ENCODE measurements at places on chromosomes 12 and 14.
A peak's percentile ranks its signal among the peaks of the same experiment; 100 is the strongest.

DNA sequence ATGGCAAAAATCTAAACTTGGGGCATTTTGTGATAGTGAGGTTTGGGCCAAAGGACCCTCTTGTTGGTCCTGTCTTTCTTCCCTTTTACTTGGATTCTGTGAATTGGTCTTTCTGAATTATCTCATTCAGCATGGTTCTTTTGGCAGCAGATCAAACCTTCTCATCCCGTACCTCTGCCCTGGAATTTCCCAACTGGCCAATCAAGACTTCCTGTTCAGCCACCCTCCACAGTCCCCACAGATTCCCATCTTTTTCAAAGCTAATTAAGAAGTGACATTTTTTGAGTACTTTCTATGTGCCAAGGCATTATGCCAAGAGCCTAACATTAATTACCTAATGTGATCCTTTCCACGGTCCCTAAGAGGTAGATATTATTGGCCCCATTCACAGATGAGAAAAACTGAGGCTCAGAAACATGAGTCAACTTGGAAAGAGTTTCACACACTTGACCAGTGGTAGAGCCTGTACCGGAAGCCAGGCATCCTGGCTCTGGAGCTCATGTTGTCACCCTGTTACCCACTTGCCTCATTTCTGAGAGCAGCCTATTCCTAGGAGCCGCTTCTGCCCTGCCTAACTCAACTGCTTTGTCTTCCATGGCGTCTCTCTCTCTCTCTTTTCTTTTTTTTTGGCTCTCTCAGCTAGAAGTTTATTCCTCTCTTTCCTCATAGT is 135.9 kb downstream of the C12orf75 start:
- no peak for DNase-seq

GRCh38 chr12:65430571-65431306 is 152.3 kb downstream of the MSRB3 start:
- no peak for DNase-seq

- no peak for DNase-seq
These were observed 84.9 kb downstream of the PHETA1 start for GRCh38 chr12:111283966-111284365.

- no peak for DNase-seq
These were observed 6.4 kb upstream of the MRPL42 start for GRCh38 chr12:93460902-93461301.

DNA sequence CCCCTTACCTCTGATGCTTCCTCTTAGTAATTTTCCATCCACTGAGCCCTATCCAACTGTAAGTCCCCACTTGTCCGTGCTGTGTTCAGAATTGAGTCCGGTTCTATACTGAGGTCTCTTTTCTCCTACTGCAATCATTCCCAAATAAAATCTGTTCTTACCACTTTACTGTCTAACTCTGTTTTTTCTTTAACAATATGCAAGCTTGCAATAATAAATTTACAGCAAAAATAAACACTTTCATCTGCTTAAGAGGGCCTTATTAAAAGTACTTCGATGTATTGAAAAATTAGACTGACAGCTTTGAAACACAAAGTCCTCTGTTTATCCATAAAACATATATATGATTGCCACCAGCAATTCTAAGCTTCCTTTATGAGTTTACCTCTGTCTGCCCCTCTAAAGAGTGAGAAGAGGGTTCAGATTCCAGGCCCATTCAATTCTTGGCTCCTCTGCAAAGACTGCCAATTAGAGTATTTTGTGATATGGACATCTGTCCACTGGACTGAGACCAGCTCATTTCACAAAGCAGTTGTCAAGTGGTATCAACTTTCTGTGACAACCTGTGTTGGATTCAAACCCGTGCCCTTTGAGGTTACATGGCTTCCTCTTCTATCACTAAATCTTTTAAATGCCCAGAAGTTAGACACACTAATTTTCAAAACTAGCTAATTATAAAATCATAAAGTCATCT is 39.9 kb upstream of the G2E3 start:
- no peak for DNase-seq

GRCh38 chr12:104520242-104520900 is 63.6 kb downstream of the CHST11 start:
- DNase-seq, result no peak

DNA sequence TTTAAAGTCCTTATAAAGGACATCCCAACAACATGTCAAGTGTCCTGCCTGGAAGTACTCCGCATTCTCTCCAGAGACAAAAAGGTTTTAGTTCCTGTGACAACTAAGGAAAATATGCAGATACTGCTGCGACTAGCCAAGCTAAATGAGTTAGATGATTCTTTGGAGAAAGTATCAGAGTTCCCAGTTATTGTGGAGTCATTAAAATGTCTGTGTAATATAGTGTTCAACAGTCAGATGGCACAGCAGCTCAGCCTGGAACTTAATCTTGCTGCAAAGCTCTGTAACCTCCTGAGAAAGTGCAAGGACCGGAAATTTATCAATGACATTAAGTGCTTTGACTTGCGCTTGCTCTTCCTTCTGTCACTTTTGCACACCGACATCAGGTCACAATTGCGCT is 40.2 kb downstream of the RIC8B start:
- no peak for DNase-seq

GRCh38 chr12:125296701-125297100 is 231.5 kb downstream of the AACS start:
- DNase-seq, result no peak

DNA sequence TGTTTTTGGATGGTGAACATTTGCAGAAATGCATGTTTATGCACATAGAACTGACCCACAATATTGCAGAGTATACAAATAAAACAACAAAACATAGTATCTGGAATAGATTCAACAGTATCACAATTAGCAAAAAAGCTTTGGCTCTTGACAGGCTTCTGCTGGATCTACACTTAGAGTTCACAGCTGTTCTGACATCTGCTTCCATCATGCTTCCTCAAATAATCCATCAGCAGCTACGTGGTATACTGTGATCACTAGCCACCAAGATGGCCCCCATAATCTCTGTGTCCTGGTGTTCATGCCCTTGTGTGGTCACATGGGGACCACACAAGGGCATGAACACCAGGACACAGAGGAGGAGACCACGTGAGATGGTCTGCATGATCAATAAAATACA is 166.6 kb upstream of the CCDC198 start:
- DNase-seq, result no peak

GRCh38 chr12:45731190-45731775 is 1.8 kb downstream of the ARID2 start:
- DNase-seq, result no peak

- DNase-seq, result no peak
These were observed 53.3 kb upstream of the CERS5 start for GRCh38 chr12:50220363-50220995.

DNA sequence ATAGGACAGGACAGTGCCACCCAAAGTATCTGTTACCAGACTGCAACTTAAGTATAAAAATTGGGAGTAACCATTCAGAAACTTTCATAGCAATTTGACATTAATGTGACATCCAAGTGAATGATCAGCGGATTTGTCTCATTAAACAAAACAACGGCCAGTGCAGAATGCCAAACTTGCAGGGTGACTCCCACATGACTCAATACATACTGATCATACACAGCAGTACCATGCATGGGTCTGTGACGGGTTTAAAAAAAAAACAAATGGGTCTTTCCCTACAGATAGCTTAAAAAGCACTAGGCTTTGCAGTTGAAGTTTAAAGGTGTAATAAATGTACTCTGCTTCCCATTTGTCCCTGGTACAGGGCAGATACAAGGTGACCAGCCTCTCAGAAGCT is 116.6 kb downstream of the SLC35F4 start:
- no peak for DNase-seq

DNA sequence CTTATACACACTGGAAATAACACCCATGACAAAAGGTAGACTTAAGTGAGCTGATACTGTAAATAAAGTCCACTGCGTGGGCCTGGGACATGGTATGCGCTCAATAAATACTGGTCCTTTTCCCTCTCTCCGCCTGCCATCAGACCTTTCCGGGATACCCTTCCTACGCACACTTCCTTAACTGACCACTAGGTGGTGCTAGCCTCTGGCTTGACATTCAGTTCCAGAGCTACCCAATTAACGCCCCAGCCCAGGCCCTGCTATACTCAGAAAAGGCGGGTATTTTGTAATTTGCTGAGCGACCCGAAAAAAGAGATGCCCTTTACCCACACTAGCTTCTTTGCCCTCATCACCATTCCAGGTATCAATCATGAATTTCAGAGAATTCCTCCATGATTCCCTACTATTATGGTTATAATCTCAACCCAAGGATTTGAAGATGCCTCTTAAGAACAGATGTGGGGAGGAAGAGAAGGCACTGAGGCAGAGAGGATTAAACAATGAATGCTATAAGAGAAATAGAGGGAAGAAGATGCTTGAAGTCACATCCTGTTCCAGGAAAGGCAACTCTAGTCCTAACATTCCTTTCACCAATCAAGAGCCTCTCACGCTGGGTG is 3.9 kb upstream of the LRP1 start:
- DNase-seq, result peak; percentile 27

GRCh38 chr14:100147181-100147631 is 12.2 kb downstream of the DEGS2 start:
- peak; percentile 32 for DNase-seq

GRCh38 chr12:65956056-65956738 is 131.9 kb downstream of the HMGA2 start:
- no peak for DNase-seq

- DNase-seq, result no peak
These were observed 15.6 kb upstream of the CACNA2D4 start for GRCh38 chr12:1934068-1934467.

DNA sequence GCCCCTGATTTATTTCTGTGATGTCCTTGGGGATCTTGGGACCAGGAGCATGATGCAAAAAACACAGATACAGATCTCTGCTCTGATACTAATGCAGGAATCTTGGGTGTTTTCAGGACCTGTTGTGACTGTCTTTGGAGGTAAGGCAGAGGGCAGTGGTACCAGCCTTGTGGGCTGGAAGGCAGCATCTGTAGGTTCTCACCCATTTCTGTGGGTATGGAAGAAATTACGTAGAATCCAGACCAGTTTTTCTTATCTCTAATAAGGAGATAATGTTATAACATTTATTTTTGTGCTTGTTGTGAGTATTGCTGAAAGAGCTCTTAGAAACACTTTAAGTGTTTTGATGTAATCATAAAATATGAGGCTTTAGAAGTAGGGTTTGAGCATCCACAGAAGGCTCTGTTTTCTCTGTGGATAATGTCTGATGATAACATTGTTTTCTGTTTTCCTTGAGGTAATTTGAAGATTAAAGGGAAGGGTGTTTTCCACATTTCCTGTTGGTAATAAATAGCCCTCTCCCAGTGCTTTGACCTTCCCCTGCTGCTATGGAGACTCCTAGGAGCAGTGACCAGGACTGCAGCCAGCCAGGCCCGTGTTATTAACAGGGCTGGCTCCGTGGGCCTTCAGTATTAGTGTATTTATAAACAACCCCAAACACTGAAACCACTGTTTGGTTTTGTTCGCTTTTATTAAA is 9.4 kb upstream of the DCP1B start:
- DNase-seq, result no peak

DNA sequence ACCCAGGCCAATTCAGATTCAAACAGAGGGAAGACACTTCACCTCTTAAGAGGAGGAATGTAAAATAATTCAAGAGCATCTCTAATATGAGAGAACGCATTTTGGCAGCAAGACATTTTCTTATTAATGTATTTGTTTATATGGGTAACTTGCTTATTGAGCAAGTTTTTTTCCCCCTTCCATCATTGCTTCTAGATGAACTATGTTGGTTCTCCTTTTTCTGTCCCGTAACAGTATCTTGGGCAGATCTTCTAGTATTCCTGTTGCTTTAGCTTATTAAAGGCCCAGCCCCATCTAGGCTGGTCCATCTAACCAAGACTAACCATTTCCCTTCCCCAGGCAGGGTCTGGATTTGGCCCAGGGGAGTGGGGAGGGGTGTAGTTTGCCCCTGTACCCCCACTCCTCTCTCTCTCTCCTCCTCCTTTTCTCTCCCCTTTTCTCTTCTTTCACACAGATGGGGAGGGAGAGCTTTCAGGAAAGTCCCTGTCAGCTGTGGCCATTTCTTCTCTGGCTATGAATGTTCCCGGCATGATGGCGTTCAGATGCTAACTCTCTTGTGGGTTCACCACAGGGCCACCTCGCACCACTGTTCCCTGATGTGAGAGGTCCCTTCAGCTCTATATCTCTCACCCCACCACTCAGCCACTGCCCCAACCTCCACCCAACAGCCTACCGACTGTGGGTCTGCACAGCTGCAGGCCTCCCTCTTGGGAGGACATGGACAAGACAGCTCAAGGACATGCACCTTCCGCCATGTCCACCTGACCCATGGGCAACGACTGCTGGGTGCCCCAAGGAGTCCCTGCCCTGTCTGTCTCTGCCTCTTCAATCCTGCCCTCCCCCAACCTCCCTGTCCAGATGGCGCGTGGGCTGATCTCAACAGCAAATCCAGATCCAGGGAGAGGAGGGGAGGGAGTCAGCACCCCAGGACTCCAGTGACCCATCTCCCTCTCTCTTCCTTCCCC is 15.8 kb upstream of the RPS6KL1 start:
- no peak for DNase-seq

DNA sequence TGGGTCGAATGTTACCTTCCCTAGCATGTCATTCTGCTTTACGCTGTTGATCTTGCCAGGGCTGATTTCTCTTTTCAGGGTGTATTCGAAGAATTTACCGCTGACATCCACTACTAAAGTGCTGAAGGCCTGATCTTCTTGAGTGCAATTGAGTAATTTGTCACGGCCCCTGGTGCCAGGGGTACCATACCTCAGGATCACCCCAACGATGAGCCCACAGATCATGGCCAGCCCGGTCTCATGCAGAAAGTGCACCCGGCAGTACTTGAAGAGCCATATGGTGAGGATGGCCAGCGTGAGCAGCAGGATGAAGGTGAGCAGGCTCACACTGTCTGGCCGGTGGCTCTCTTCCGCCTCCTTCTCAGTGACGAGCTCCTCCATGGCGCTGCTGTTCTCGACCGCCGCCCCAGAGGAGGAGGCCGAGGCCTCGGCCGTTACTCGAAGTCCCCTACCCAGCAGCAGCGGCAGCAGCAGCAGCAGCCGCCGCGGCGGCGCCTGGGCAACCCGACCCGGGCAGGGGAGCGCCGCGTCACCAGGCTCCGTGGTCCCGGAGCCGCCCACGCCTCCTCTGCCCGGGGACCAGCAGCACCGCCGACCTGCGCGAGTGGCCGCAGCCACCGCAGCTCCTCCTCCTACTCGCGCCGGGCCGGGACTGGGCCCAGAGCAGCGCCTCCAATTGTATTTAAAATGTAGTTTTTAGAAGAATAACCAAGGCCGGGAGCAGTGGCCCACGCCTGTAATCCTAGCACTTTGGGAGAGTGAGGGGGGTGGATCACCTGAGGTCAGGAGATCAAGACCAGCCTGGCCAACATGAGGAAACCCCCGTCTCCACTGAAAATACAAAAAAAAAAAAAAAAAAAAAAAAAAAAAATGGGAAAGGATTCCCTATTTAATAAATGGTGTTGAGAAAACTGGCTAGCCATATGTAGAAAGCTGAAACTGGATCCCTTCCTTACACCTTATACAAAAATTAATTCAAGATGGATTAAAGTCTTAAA is 58.5 kb upstream of the TMPO start:
- DNase-seq, result no peak
